Dermis microvascular lymphatic vessel endothelial cell (primary cell): ENCODE measurements at places on chromosomes 3 and 15. TPM values are rescaled to one million over a fixed set of nuclear protein-coding genes. Genes with fewer than 3 reads are reported as not detected.

DNA sequence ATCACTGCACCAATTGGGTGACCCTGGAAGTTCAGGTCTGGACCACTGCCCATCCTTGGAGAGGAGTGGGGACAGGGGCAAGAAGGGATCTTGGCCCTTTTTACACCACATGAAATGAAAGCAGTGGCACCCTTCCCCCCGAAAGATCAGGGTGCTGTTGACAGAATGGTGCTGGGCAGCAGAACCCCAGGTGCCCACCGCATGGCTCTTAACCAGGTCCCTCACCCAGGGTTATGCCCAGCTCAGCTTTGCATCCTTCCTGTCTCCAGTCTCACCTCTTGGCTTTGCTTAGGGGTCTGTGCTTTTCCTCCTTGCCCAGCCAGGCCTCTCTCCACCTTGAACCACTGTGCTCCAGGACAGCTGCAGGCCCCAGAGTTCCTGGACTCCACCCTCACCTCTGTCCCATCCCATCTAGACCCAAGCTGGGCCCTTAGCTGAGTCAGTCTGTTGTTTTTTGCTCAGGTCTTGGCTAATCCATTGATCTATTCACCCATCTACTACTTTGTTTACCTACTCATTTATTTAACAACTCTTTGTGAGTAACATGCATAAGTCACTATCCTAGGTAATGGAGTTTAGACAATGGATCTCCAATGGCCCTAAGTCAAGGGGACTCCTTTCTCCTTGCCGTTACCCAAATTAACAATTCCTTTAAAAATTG lies 77.1 kb upstream of the PRR23E start:
- DNase-seq, result no peak

- no peak for DNase-seq
Measured at GRCh38 chr3:51618496-51618895, 52.6 kb upstream of the TEX264 start.

DNA sequence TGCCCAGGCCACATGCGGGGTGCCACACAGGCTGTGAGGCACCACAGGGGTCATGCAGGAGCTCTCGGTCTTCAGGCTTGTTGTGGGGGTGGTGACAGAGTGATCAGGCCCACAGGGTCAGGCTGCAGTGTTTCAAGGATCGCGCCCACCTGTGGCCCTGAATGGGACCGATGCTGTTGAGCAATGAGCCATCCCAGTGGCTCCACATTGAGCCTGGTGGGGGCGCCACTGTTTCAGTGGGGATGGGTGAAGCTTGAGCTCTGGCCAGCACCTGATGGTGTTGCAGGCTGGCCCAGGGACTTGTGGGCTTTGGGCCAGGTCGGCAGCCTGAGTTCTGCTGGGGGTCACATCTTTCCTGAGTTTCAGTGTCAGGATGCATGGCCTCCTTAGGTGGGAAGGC lies 230.1 kb downstream of the UBE3A start:
- no peak for DNase-seq

Gene PTX3
- total RNA-seq, result 219 and 387 TPM in 2 replicates
